ENCODE measurements at places on chromosomes 2 and 18. TPM values are rescaled to one million over a fixed set of nuclear protein-coding genes. Genes with fewer than 3 reads are reported as not detected.

Gene CTAGE1
- total RNA-seq = not detected

DNA sequence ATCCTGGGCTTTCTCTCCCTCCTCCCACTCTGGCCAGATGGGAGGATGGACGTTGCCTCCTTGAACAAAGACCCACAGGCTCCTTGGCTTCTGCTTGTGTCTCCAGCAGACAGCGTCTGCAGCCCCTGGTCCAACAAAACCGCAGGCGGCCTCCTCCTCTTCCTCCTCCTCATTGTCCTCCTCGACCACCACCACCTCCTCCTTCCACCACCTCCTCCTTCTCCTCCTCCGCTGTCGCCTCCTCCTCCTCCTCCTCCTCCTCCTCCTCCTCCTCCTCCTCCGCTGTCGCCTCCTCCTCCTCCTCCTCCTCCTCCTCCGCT, 45.7 kb upstream of the ALPP start:
- no peaks in the 10 kb centered on the region for H3K27me3 ChIP-seq
- H3K36me3 ChIP-seq = peaks cover 28% of the 10 kb centered on the region
- H3K4me1 ChIP-seq = no peaks in the 10 kb centered on the region
- peak; percentile 26 for DNase-seq
- no peak overlapping the region for H3K4me3 ChIP-seq

DNA sequence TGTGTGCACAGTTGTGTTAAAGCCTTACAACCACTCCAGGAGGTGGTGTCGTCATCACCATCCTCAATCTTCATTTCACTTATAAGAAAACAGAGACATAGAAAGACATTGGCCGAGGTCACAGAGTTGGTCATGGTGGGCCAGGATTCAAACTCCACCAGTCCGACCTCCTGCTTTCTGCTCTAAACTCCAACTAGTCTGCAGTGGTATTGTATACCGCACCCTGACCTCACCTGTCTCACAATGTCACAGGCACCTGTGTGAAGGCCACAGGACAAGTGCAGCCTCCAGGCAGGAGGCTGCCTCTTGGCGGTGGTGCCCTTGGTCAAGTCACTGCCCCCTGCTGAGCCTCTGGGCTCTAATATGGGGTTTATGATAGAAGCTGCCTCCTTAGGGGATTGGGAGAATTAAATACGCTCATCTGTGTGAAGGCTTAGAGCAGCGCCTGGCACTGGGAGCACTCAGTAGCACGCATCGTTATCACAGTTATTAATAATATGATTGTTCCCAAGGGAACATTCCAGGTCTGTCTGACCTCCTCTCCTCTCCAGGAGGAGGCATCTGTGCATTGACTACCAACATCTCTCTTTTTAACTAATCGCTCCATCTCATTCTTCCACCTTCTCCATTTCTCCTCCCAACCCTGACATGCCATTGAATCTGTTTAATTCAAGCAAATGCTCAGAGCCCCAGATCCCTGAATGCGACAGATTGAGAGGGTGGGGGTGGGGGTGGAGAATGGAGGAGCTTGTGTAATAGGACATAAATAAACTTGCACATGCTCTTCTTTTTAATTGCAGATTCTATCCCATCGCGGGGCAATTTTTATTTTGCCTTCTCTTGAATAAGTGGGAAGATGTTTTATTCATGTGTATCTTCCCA, 112.7 kb downstream of the MCFD2 start:
- H3K36me3 ChIP-seq = no peaks in the 10 kb centered on the region
- H3K27ac ChIP-seq = no peak overlapping the region

GRCh38 chr18:23530195-23530594, 26.9 kb downstream of the RMC1 start:
- peaks cover 30% of the 10 kb centered on the region for H3K4me1 ChIP-seq
- H3K4me3 ChIP-seq = no peak overlapping the region
- H3K27me3 ChIP-seq = no peaks in the 10 kb centered on the region

Gene PTH2R
- total RNA-seq = 0.10 TPM

- no peak for DNase-seq
- no peaks in the 10 kb centered on the region for H3K4me1 ChIP-seq
- H3K36me3 ChIP-seq = no peaks in the 10 kb centered on the region
- H3K4me3 ChIP-seq = no peak overlapping the region
- no peaks in the 10 kb centered on the region for H3K27me3 ChIP-seq
These were observed 116.6 kb downstream of the LIPG start for GRCh38 chr18:49678440-49678839.

Gene NXPH2
- total RNA-seq = not detected

DNA sequence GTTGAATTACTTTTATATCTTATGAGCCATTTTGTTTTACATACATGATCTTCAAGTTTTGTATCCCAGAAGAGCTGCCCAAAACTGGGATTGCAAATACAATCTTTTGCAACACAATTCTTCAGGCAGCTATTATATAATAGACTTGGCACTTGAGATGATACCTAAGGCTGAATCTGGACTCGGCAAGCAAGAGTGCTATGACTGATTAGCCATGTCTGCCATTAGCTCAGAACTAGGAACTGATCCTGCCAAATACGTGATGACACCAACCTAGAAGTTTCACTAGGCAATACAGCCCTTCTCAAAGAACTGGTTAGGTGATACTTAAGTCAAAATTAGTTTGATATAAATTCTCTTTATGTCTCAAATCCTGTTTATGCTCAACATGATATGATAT, 619.6 kb downstream of the CPS1 start:
- H3K27me3 ChIP-seq = no peaks in the 10 kb centered on the region
- H3K4me3 ChIP-seq = no peak overlapping the region

DNA sequence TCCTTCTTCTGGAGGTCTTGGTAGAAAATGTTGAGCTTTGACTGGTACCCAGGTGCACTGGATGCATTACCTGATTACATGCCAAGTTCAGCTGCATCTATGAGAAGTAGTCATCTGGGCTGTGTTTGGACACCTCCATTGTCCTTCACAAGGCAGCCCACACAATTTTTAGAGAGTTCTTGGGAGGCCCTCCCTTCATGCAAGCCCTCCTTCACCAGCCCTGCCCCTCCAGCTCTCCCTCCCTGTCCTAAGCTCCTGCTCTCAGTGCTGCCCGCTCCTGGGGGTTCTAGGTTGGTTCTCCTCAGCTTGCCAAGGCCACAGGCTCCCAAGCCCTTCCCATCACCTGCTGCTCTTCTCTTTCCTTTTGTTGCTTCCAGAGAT, 148.7 kb downstream of the DYSF start:
- H3K4me1 ChIP-seq = no peaks in the 10 kb centered on the region
- no peaks in the 10 kb centered on the region for H3K27me3 ChIP-seq
- no peak overlapping the region for H3K4me3 ChIP-seq
- no peak overlapping the region for H3K27ac ChIP-seq
- H3K36me3 ChIP-seq = peaks cover 80% of the 10 kb centered on the region
- DNase-seq = no peak

GRCh38 chr18:22020127-22020866, 149.1 kb upstream of the GATA6 start:
- no peak overlapping the region for H3K4me3 ChIP-seq
- H3K27me3 ChIP-seq = no peaks in the 10 kb centered on the region
- DNase-seq = no peak
- no peaks in the 10 kb centered on the region for H3K36me3 ChIP-seq

DNA sequence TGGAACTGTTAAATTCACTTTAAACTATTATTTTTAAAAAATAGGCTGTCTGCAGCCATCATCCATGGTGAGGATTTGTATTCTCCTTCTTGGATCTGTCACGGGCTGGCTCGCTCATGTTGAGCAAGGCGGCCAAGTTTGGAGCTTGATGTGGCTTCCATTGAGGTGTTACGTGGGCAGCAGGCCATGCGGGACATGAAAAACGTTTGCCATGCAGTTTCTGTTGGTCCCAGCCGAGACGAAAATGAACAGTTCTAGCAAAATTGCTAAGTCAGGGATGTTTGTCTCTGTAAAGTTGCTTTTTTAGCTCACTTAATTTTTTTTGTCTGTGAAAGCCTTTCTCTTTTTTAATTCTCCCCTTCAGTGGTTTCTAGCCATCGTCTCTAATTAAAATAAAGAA, 70.2 kb upstream of the MGAT5 start:
- peaks cover 17% of the 10 kb centered on the region for H3K4me1 ChIP-seq
- no peak overlapping the region for H3K27ac ChIP-seq
- DNase-seq = no peak
- no peaks in the 10 kb centered on the region for H3K36me3 ChIP-seq
- H3K27me3 ChIP-seq = no peaks in the 10 kb centered on the region
- no peak overlapping the region for H3K4me3 ChIP-seq

- H3K4me1 ChIP-seq = peaks cover 10% of the 10 kb centered on the region
- no peaks in the 10 kb centered on the region for H3K36me3 ChIP-seq
- no peak overlapping the region for H3K4me3 ChIP-seq
- peak overlapping the region; percentile 14 for H3K27ac ChIP-seq
- DNase-seq = no peak
- H3K27me3 ChIP-seq = no peaks in the 10 kb centered on the region
These were observed 142.3 kb upstream of the BOD1L2 start for GRCh38 chr18:57004366-57005121.

DNA sequence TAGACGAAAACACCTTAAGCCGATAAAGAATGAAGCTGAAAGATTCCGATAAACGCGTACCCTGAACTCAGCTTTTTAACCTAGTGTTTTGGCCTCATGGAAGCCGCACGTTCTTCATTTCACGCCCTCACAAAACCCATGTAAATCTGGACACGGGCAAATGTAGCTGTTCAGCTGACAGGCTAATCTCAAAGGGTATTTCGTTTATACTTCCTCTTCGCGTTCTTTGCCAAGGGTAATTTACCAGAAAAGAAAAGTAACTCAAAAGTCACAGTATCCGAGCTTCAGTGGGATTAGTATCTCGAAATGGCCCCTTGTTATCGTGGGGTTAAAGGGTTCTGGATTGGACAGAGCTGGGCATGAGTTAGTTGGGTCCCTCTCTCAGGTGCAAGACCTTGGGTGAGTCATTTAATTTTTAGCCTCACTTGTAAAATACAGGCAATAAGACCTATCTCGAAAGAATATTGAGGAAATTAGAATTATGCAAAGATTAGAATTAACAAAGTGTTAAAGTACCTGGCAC, 22.0 kb upstream of the STPG4 start:
- no peak for DNase-seq
- peak overlapping the region; percentile 90 for H3K4me3 ChIP-seq
- H3K27me3 ChIP-seq = no peaks in the 10 kb centered on the region
- H3K4me1 ChIP-seq = peaks cover 45% of the 10 kb centered on the region
- H3K36me3 ChIP-seq = no peaks in the 10 kb centered on the region
- peak overlapping the region; percentile 99 for H3K27ac ChIP-seq

DNA sequence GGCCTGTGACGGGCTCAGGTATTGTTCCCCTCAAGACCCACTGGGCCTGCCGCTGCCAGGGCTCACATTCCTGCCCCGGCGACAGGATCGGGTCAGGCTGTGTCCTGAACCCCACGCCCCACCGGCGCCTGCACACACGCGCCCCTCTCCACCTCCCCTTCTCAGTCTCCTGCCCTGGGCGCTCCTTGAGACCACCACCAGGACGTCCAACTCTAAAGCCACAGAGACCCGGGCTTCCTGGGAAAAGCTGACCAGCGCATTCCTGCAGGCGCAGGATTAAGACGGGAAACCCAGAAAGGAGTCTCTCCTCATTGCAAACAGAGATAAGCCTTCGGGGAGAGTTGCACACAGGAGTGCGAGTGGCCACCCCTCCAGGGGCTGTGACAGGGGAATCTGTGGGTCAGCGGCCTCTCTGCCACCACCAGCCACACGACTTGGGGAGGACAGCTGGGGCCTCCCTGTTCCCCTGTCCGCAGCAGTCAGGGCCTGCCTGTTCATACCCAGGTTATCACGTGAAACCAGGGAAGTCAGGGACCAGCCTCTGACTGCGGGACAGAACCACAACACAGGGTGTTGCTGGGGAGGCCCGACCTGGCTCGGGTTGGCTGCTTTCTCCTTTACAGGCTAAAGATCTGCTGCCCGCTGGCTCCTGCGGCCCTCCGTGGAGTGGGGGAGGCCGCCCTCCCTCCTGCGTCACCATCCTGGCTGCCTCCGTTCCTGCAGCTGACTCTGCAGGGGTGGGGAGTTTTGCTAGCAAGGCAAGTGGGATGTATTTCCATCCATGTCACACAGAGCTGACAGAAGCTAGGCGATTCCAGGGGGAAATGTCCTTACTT, 88.8 kb downstream of the ZCCHC2 start:
- no peaks in the 10 kb centered on the region for H3K4me1 ChIP-seq
- no peak for DNase-seq
- peaks cover 21% of the 10 kb centered on the region for H3K27me3 ChIP-seq
- no peak overlapping the region for H3K4me3 ChIP-seq
- no peaks in the 10 kb centered on the region for H3K36me3 ChIP-seq

- no peaks in the 10 kb centered on the region for H3K36me3 ChIP-seq
- DNase-seq = no peak
- no peaks in the 10 kb centered on the region for H3K27me3 ChIP-seq
These were observed 93.8 kb downstream of the FIGN start for GRCh38 chr2:163641986-163642385.

GRCh38 chr2:152513029-152513428, 178.1 kb downstream of the FMNL2 start:
- H3K27me3 ChIP-seq = no peaks in the 10 kb centered on the region
- no peaks in the 10 kb centered on the region for H3K4me1 ChIP-seq
- H3K4me3 ChIP-seq = no peak overlapping the region
- H3K36me3 ChIP-seq = no peaks in the 10 kb centered on the region

Gene FAM161A
- 3.7 TPM for total RNA-seq

- no peaks in the 10 kb centered on the region for H3K36me3 ChIP-seq
- H3K27ac ChIP-seq = no peak overlapping the region
- no peaks in the 10 kb centered on the region for H3K27me3 ChIP-seq
- no peak overlapping the region for H3K4me3 ChIP-seq
- H3K4me1 ChIP-seq = no peaks in the 10 kb centered on the region
- no peak for DNase-seq
These were observed 159.2 kb downstream of the RAPGEF4 start for GRCh38 chr2:172894689-172895387.

Measured in left lung (tissue), 14 donors.